ENCODE measurements at places on chromosomes 7 and 10.

DNA sequence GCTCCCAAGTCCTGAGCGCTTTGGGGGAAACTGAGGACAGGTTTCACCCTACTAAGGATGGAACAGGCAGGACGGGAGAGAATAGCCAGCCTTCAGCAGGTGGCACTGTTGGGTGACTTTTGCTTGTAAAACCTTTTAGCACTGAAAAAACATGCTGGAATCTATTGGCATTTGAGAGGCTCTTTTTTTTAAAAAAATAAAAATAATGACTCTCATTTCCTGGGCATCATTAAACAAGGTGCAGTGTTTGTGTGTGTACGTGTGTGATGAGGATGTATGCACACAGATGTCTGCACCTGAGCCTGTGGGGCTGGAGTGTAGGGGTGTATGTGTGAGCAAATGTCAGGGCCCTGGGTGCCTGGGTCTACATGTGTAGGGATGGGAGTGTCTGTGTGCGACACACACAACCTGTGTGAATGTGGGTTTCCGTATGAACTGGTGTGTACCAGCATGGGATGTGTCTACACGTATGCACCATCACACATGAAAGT lies 177.9 kb downstream of the RPS24 start:
- DNase-seq, result no peak

DNA sequence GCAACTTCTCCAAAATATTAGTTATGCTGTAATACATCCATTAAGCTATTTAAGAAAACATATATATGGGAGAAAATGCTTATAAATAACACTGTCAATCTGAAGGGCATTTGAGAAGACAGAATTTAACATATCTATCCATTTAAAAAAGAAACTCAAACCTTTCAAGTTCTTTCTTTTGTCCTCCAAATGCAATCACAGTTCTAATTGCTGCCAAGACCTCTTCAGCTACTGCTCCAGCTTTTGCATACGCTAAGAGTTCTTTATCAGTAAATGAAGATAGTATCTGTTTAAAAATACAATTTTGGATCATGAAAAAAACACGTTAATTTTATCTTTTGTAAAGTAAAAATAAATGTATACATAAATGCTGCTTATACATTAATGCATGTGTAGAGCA lies 39.6 kb downstream of the ABCB1 start:
- no peak for DNase-seq

- DNase-seq, result no peak
These were observed 9.9 kb downstream of the POR start for GRCh38 chr7:75924889-75925288.

- DNase-seq, result no peak
These were observed 64.0 kb upstream of the TRIM8 start for GRCh38 chr10:102580230-102580629.

DNA sequence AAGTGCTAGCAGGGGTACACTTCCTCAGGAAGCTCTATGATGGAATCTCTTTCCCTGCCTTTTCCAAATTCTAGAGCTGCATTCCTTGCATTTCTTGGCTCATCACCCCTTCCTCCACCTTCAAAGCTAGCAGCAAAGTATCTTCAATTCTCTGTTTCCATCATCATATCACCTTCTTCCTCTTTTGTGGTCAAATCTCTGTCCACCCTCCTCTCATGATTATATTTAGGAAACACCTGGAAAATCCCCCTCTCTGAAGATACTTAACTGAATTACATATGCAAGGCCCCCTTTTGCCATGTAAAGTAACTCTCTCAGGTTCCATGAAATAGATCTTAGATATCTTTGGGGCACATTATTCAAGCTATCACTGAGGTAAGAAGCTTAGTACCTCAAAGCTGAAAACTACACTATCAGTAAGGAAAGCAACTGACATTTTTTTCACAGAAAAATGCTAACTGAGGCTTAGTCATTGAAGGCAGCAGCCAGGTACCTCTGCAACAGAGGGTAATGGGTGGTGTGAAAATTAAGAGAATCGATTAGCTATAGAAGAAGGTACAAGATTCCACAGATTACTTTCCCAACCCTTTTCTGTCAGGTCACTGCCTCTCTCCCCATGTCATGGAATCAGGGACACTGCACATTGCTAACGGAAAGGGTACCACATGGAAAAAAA lies 197.3 kb downstream of the MACC1 start:
- no peak for DNase-seq

Data from stimulated activated CD4-positive, alpha-beta T cell treated with anti-CD3 and anti-CD28 coated beads, Interleukin-15, amount 100 ng/mL, for 48 hours (primary cell).